ENCODE measurements at places on chromosomes 3 and 15.

DNA sequence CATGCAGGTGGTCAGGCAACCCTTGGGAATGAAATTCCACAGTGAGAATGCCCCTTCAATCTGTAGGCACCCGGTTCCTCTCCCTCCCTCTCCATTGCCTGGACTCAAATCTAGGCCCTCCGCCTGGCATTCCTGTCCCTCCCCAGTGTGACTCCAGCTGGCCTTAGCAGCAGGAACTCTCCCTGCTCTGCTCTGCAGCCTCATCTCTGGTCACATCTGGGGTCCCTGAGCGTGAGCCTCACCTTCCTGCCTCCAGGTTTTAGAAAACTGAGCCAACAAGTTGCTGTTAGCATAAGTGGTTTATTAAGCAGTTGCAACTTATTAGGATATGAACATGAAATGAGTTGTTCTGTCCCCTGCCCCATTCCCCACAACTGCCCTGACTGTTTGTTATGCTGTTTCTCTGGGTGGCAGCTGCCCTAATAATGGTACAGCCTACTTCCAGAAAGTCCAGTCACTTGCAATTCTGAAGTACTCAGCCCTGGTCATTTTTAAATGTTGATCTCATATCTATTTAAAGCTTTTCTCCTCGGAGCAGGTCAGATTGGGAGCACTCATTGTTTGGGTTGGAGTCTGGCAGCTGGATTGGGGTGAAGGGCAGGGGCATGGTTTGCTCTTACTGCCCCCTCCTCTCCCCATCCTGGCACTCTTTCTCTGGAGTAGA, 63.0 kb upstream of the ANKRD34C start:
- no peak for DNase-seq

- no peak for DNase-seq
These were observed 24.3 kb upstream of the GP5 start for GRCh38 chr3:194423317-194423716.

DNA sequence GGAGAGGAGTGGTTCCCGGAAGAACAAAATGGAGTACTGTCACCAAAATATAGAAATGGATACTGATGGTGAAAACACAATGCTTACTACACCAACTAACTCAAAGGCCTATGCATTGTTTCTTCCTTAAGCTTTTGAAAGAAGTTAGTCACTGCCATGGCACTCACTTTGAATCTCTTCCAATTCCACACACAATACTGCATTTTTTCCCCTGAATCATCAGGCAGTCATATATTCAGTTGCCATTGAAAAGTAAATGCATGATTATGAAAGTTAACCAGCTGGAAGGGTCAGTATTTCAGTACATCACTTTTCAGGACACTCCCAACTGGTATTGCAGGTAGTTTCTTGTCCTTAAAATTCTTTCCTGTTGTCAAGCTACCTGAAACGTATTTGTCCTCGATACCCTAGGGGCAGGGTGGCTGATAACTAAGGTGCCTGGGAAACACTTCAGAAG, 9.0 kb upstream of the LRRFIP2 start:
- DNase-seq, result no peak

- peak; percentile 87 for DNase-seq
These were observed 50.8 kb upstream of the PRR23E start for GRCh38 chr3:127141921-127142730.

GRCh38 chr3:122691195-122691594, 10.6 kb downstream of the PARP14 start:
- no peak for DNase-seq

All from NCI-H1436 treated with DMSO at 0.1 percent for 48 hours (cell line).